Dermis blood vessel endothelial cell (primary cell): ENCODE measurements at places on chromosomes 12 and 14. TPM values are rescaled to one million over a fixed set of nuclear protein-coding genes. Genes with fewer than 3 reads are reported as not detected.

DNA sequence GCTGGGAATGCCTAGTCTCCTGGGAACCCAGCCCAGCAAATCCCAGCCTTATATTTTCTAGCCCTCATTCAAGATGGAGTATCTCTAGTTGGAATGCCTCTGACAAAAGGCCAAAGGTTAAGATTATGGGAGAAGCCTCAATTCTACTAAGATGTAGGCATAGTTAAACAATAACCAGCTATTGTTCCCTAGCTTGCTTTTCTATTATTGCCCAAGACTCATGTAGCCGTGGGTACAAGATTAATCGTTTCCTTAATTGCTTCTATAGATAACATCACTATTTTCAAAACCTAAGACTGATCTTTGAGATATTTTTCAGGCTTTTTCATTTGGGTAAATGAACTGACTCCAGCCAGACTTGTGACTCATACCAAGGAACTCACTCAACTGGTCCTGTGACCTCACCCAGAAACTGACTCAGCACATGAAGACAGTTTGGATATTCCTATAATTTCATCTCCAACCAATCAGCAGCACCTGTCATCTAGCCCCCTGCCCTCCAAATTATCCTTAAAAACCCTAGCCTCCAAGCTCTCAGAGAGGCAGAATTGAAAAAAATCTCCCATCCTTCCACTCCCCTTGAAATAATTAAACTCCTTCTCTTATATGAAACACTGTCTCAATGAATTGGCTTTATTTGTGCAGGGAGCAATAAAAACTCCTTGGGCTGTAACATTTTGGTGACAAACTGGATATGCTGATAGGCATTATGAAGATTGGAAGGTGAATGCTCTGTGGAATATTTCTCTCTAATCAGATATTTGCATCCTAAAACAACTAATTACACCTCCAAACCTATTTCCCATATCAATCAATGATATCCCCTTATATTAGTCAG is 589.0 kb downstream of the C12orf50 start:
- peak; percentile 84 for DNase-seq

DLGAP5 gene
- 11.6 and 78.0 TPM in 2 replicates for total RNA-seq

GRCh38 chr14:82080370-82080769 is 546.7 kb upstream of the SEL1L start:
- no peak for DNase-seq

ARL6IP4 gene
- 213 and 267 TPM in 2 replicates for total RNA-seq

- DNase-seq, result no peak
These were observed 45.2 kb upstream of the KCNJ8 start for GRCh38 chr12:21819678-21820077.

SPX gene
- total RNA-seq, result 0.05 and 0.51 TPM in 2 replicates
